Pancreas (tissue), 10 donors: ENCODE measurements at places on chromosomes 16 and 17.

DNA sequence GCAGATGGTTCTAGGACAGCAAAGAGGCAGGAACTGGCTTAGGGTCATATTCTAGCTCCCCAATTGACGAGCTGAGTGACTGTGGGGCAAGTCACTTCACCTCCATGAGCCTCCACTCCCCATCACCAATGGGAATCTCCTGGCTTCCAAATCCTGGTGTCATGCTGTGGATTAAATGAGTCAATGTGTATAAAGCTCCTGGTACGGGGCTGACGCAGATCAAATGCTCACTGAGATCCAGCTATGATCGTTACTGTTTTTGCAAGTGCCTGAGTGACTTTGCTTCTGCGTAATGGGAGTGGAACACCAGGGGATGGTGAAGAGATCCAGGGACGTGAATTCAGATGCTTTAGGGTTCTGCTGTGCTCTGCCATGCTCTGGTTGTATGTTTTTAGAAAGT lies 2.4 kb downstream of the SEC14L5 start:
- no peak for DNase-seq

DNA sequence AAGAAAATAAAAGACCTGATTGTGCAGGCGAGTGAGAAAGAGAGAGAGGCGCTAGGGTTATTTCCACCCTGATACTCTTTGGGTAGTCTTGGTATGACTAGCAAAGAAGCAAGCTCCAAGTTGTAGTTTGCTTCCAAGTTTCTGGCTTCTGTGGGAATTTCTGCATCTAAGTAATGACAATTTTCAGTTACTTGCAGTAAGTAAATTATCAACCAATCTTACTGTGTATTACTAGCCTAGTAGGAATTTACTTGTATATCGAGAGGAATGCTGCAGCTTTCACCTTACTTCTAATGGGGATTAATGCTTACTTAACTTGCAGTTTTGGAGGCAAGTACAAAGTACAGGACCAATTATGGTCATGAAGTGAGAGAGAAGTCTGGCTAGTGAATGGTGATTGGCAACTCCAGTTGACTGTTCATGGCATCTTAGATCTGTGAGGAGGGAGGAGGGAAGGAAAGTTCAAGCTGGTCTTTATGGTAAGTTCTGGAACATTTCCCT lies 31.9 kb downstream of the TENT4B start:
- no peak for DNase-seq

DNA sequence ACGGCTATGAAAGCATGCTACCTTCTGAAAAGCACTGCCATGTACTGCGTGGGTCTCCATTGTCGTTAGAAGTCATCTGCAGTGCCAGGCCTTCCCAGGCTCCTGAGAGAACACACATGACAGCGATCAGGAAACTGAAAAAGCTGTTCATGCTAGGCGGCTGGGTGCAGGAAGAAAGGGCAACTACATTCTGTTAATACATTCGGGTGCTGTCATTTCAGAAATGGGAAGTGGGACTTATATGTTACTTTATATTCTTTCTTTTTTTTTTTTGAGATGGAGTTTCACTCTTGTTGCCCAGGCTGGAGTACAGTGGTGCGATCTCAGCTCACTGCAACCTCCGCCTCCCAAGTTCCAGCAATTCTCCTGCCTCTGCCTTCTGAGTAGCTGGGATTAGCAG lies 19.9 kb downstream of the CFAP20 start:
- no peak for DNase-seq

- no peak for DNase-seq
Measured at GRCh38 chr17:4602041-4602440, 17.7 kb downstream of the SMTNL2 start.

- no peak for DNase-seq
Measured at GRCh38 chr16:73113336-73113735, 65.4 kb upstream of the ZFHX3 start.

- DNase-seq, result no peak
Measured at GRCh38 chr16:21645261-21645721, 7.1 kb downstream of the IGSF6 start.

- DNase-seq, result no peak
Measured at GRCh38 chr17:32276171-32276601, 10.6 kb downstream of the RHBDL3 start.

DNA sequence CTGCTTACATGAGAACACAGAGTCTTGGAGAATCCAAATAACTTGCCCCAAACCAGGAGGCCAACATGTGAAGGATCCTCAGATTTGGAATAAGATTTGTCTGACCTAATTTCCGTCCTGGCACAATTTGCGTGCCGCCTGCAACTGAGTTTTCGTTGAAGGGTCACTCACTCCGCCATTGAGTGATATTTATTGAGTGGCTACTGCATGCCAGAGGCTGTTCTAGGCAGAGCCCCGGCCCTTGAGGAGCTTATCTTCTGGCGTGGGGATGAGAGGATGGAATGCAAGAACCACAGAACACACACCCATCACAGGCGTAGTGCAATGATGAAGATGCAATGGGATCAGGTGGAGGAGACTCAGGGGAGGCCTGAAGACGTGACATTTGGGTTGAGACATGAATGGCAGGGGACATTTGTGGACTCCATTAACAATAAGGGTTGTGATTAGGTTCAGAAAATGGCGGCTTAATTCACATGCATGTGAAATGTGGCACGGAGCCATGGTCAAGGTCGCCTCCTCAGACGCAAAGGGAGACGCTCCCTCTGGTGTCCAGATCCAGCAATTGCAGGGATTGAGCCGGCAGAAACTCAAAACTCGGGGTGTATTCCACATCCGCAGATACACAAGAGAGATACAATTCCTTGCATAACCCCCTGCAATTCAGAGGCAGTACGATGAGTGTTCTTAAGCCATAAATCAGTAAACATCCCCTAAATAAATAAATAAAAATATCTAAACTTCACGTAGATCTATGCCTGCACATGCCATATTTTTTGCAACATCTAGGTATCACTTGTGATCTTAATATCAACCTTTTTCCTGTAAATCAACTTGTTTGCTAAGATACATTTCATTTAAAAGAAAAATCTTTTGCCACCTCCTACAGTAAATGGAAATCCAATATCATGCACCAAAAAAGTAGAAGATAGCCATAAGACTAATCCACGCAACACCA lies 57.9 kb upstream of the CACNG4 start:
- peak; percentile 80 for DNase-seq

DNA sequence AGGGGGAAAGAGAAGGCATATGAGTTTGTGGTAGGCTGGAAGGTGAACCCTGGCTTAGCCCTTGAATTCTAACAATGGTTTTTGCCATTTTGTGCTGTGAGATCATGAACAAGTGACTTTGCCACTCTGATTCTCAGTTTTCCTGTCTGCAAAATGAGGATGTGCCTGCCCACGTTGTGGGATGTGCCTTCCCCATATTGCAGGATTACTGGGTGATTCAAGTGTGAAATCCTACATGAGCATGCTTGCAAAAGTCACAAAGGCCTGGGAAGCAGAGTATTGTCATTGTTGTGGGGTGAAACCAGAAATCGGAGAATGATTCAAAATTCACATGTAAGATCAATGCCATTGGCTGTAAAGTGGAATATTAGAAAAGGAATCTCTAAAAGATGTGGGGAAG lies 28.6 kb upstream of the TVP23A start:
- DNase-seq, result no peak

DNA sequence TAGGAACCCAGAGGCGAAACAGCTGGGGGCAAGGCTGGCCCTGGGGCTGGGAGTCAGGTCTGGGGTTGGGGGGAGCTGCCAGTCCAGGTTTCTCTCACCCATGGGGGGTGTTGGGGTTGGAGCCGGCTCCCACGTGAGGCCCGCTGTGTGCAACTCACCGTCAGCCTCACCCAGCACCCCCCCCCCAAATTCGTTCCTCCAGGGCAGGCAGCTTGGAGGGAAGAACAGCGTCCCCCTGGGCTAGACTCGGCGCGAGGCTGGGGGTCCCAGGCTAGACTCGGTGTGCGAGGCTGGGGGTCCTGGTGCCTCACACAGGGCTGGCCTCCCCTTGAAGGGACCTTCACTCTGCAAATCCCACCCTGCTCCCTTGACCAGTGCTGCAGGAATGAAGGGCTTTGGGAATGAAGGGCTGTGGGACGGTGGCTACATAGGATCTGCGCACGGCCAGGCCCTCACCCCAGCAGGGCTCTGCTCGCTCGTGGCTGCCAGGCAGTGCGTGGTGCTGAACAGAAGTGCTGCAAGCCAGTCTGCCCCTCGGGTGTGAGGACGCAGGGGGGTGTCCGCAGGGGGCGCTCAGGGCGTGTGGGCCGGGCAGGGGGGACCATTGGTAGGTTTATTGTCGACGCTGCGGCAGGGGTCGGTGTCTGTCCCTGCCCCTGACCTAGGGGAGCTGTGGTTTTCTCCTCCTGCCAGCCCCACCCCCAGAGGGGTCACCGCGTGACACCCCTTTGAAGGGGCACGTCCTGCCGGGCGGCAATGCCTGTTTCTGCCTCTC lies 74.7 kb downstream of the KLHDC4 start:
- no peak for DNase-seq

DNA sequence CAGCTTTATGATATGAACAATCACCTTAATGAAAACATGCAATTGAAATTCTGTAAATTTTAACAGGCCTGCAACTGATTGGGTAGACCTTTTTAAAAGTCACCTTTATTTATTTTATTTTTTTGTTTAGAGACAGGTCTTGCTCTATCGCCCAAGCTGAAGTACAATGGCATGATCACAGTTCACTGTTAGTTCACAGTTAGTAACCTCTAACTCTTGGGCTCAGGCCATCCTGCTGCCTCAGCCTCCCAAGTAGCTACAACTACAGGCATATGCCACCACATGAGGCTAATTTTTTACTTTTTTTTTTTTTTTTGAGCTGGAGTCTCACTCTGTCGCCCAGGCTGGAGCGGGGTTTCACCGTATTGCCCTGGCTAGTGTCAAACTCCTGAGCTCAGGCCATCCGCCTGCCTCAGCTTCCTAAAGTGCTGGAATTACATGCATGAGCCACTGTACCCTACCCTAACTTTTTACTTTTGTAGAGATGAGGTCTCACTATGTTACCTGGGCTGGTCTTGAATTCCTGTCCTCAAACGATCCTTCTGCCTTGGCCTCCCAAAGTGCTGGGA lies 28.0 kb downstream of the AP1G1 start:
- no peak for DNase-seq

DNA sequence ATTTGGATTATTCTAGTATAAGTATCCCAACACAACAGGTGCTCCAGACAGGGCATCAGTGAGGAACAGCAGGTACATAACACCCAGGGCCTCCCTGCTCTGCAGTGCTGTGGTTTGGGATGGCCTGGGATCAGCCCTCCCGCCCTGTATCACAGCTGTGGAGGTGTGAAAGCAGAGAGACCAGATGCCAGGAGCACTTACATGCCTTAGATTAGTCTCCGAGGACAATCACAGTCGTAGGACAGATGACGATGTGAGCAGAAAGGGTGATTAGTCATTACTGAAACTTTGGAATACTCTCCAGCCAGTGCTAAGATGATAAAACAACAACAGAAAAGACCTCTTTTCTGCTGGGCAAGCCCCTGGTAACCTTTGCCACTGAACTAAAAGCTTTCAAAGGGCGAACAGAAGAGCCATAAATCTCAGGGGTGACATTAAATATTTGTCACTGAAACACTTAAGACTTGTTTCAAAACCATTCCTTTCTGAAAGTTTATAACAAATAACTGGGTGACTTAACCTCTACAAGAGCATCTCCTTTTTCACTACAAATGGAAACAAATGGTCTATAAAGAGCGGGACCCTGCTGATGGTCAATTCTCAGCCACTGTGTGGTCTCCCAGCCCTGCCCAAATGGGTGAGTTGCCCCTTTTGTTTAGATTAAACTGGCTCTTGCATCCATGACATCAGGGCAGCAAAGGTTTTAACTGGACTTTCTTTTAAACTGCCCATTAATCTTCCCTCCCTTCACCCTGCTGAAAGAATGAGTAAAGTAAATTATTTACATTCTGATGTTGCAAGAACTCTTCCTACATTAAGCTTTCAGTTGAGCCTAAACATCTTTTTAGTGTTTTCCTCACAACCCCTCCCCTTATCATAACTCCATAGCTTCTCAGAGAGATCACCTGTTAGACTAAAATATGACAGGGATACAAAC lies 183.1 kb upstream of the COX10 start:
- no peak for DNase-seq

- no peak for DNase-seq
Measured at GRCh38 chr17:64130559-64131001, 636 bp upstream of the ERN1 start.

DNA sequence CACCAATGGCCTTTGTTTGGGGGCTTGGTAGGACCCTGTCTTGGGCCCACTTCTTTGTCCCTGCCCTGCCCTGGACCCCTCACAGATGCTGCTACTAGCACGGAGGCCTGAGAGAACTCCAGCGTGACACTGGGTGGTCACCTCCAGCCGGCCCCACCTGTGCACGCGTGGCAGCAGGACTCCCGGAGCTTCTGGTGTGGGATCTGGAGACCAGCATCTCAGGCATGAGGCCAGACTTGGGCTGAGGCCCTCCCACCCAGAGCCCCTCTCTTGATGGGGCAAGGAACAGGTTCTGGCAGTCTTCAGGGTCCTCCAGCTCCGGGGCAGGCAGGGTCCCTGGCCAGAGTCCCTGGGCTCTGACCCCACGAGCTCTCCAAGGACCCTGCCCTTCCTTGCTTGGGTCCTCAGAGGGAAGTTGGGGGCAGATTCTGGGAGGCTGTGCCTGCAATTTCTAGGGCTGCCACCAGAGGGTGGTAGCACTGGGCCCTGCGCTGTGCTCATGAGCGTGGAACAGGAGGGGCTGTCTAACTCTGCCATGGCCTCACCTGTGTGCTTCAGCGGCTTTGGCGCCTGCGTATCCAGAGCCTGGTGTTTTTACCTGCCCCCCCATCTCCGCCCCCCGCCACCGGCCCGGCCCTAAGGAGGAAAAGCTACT lies 3.1 kb upstream of the BAIAP3 start:
- DNase-seq, result no peak

DNA sequence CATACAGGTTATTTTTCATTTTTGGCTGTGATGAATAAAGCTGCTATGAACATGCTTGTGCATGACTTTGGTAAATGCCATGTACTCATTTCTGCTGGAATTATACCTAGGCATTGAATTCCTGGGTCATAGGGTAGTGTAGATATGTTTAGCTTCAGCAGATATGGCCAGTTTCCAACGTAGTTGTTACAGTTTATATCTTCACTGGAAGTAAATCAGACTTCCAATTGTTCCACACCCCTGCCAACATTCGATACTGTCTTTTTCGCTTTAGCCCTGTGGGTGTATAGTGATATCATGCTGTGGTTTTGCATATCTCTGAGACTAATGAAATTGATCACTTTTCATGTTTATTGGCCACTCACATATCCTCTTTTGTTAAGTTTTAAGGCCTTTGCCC lies 50.4 kb downstream of the ARHGAP27 start:
- DNase-seq, result no peak

DNA sequence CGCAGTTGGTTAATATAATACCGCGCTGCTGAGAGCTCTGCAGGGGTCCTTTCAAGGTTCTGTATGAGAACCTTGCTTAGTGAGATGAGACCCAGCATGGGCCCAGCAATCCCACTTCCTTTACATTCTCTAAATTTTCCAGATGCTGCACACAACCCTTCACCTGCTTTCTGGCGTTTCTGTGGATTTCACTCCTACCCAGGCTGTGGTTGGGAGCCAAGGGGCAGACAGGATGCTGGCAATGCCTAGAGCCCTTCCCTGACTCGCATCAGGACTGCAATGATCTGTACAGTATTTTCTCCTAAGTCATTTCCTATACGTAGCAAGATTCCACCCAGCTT lies 10.1 kb upstream of the PIPOX start:
- DNase-seq, result no peak

- no peak for DNase-seq
Measured at GRCh38 chr16:85519540-85520231, 93.4 kb upstream of the GSE1 start.

GRCh38 chr17:81553018-81553615 lies 964 bp upstream of the FAAP100 start:
- DNase-seq, result peak; percentile 75

- no peak for DNase-seq
Measured at GRCh38 chr16:79049040-79049439, 551.5 kb downstream of the MAF start.
